Eye (tissue), 1 donor: ENCODE measurements at places on chromosomes 1 and 21.
A peak's percentile ranks its signal among the peaks of the same experiment; 100 is the strongest.

- peak; percentile 89 for DNase-seq
Observed at GRCh38 chr1:151047591-151047924, at the start of gene C1orf56. Gene C1orf56 (plus strand): TSS chr1:151047751. CDS start chr1:151047848, 97 bp downstream.

- DNase-seq: no peak
Observed at GRCh38 chr1:78543941-78544643, 53.3 kb downstream of the PTGFR start.

DNA sequence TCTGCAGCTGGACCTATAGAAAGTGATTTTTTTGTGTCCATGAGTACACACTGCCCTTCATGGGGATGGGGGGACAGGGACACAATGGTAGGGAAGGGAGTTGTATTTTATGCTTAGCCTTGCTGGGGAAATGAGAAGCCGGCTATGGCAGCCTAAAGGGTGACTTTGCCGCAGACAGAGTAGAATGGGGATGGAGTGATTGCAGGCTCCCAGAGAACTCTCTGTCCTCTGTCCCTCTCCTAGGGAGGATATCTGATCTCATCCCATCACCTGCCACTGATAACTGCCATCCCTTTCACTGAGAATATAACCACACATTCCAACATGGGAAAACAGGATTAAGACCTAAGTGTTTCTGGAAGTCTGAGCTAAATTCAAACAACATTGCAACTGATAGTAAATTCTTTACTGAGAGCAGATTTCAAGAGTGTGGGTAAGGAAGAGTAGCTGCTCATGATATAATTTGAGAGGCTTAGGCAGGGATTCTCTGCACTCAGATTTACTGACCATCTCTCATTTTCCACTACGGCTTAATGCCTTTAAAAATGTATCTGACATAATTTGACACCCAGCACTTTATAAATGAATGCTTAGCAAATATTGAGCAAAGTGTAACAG, 13.9 kb downstream of the SH2D1B start:
- DNase-seq: no peak

DNA sequence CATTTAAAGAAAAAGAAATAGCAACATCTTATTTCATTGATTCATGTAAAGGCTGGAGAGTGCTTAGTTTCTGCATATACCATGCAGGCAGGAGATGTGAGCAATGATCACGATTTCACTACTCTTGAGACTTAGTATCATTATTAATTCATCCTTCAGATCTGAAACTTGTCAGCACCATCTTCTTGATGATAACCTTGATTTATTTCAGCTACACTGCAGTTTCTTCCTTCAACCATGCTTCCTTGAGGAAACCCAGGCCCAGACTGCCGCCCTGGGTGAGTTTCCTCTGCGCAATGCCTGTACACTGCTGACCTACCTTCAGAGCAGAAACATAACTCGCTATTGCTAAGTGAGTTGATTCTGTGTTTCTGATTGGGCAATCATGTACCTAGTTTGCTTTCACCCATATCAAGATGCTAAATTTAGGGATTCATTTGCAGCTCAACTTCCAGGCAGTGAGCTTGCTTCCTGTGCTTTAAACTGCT, 13.5 kb upstream of the BCL10 start:
- no peak for DNase-seq

DNA sequence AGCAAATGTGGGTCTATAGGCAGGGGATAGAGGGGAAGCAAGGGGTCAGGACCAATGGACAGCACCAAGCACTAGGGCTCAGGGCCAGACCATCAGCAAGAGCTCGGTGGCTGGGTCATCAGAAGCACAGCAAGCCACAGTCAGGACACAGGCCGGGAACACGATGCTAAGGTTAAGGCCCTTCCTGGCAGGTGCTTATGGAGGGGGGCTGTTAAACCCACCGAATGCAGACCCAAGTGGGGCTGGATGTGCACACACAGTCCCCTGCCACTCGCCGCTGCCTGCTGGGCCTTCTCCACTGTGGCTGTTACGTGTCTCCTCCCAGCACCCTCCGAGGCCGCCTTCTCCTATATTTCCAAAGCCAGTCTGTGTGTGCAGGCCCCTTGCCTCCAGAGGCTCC, 220.1 kb downstream of the TOMM20 start:
- no peak for DNase-seq

- no peak for DNase-seq
Observed at GRCh38 chr1:203408486-203409481, 57.9 kb upstream of the FMOD start.

- no peak for DNase-seq
Observed at GRCh38 chr1:206769304-206769731, 1.3 kb upstream of the IL19 start.

DNA sequence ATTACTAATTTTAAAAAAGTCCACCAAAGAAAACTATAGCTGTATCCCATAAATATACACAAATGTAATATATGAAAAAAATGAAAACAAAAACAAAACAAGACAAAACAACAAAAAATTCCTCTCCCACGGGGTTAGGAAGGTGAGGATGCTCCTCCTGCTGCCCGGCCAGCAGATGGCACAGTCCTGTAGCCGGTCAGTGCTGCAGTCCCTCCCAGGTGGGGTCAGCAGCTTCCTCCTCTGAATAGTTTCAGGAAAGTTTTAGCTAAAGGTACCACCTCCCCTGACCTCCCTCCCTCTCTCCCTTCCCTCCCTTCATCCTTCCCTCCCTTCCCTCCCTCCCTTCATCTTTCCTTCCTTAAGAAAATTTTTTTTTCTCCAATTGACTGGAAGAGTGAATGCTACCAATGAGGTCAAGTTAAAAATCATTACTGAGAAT, 67.8 kb upstream of the BCL10 start:
- no peak for DNase-seq

DNA sequence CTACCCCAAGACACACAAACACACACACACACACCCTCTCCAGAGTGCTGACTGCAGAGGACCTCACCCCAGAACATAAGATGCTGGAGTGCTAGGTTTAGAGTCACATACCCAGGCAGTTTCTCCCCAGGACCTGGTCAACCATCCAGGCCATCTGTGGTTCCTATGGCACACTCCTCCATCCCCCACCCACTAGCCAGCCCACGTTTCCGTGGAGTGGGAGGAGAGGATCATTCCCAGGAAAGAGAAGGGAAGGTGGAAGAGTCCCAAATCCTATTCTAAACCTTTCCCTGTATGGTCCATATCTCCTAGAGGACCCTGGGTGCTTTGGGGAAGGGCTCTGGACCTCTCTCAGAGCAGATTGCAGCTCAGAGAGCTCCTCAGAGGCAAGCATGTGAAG, 1.1 kb downstream of the KCNJ9 start:
- DNase-seq: no peak

GRCh38 chr21:28865488-28866186, 127.0 kb downstream of the LTN1 start:
- DNase-seq: no peak

GRCh38 chr1:26281091-26281958, 1.4 kb downstream of the SH3BGRL3 start:
- DNase-seq: no peak

DNA sequence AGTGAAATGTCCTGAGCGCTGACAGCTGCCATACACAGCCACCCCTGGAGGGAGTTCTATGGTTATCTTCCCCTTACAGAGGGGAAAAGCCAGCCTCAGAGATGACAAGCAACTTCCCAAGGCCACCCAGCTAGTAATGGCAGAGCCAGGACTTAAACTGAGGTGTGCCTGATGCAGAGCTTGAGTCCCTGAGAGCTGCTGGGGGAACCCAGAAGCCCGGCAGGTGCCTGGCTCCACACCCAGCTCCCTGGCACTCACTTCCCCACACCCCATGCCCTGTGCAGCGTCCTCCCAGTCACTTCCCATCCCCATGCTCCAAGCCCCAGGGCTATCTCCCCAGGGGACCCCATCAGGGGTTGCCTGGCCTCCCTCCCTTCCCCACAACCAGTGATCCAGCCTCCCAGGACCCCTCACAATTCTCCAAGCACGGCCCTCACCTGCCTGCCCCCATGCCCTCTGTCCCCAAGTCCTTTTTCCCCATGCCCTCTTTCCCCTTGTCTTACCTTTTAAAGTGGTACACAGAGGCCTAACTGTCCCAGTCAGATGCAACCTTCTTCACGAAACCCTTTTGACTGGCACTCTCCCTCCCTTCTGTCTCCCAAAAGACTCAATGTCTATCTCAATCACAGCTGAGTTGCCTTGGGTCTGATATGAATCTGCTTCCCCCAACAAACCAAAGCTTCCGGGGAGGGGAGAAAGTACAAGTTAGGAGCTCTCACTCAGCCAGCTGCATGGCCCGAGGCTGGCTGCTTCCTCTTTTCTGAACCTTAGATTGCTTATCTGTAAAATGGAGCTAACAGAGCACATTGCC, 39.8 kb upstream of the LRP8 start:
- no peak for DNase-seq

DNA sequence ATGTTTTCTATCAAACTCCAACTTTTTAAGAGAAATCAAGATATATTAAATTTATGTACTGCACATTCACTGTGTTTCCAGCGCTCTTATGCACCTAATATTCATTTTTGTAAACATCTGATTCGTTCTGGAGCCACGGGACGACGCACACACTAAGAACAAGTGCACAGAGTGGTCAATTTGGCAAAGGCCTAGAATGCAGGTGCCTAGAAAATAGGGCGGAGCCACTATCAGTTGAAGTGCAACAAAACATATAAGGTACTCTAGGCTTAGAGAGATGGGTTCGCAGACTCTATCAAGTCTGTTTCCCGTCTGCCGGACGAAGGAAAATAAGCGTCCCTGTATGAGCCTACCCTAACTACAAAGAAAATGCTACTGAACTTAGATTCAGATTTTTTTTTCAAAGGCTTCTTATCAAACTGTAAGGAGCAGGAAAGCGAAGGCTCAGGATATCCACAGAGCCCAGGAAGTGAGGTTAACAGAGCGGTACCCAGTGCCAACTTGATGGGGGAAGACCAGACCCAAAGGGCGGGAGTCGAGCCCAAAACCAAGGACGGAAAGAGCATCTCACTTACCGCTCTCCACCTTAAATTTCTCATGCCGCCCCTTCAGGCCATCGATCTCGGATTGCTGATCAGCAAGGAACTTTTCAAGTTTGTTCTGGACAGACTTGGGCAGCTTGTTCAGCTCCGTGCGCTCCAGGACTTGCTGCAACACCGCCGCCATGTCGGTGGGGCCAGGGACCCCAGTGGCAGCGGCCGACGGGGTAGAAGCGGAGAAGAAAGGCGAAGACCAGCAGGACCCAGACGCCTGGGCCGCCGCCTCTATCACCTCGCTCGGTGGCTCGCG, 526 bp downstream of the TPR start:
- DNase-seq: no peak

DNA sequence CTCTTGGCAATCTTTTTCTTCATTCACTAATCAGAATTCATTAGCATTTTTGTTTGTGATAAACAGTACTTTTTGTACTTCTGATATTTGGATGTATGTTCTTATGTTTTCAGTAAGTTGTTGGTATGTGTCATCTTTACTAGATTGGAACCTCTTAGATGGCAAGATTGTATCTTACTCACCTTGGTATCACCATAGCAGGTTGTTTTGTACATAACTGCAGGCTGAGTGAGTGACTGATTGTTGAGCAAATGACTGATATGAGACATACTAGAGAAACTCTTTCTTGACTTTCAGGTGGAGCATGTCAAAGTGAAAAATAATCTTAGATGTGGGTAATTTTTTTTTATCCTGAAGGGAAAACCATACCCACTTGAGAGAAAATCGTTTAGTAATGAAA, 173.7 kb downstream of the CLEC20A start:
- DNase-seq: no peak

DNA sequence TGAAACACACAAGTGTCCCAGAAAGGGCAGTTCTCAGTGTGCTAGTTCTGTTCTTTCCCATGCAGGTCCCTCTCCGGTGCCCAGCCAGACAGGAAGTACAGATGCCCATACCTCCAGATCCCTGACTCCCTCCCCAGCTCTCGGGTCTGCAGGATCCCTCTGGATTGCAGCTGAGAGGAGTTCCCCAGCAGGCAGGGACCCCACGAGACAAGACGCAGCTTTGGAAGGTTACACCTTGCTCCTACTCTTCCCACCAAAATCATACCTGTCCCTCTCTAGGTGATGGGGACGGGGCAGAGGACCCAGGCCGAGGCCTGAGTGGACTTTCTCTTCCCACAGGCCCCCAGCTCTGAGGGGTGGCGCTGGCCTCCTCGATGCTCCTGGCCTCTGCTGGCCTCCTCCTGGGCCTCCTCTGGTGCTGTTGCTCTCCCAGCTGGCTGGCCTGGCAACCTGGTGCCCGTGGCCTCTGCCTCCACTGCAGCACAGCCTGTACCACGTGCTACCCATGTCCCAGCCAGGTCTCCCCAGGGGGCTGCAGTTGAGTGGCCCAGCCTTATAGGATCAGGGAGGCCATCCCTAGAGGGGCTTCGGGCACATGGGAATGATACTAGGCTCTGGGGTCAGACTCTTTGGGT, 9.4 kb downstream of the LDLRAD2 start:
- no peak for DNase-seq

DNA sequence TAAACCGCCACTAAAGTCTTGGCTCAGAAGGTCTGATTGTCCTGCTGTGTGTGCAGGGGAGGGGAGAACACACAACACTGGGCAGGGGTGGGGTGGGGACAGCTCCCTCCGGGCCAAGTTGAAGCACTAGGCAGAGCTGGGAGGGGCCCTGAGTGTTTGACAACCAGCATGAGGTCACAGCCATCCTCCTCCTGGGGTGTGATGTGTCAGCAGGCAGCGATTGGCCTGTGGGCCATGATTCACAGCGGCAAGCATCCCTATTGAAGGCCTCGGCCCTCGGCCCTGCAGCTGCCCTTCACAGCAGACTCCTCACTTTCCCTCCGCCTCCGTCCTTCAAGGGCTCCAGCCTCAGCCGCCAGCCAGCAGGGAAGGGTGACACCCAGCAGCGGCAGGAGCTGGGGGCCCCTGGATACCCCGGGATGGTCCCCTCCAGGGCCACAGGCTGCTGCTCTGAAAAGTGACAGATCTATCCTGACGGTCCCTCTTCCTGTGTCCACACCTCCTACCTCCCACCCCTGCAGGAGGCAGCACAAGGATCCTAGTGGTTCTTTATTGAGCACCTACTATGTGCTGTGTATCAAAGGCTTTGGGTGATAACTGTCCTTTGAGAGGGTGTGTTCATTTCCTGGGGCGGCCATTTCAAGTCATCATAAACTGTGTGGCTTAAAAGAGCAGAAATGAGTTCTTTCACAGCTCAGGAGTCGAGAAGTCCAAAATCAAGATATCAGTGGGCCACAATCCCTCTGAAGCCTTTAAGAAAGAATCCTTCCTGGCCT, 66.0 kb upstream of the SLC25A33 start:
- DNase-seq: peak; percentile 59

DNA sequence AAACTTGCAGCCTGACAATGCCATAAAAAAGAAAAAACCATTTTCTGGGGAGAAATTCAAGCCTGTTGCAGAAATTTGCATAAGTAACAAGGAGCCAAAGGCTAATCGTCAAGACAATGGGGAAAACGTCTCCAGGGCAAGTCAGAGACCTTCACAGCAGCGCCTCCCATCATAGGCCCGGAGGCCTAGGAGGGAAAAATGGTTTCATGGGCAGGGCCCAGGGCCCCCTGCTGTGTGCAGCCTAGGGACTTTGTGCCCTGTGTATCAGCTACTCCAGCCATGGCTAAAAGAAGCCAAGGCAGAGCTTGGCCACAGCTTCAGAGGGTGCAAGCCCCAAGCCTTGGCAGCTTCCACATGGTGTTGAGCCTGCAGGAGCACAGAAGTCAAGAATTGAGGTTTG, 369.5 kb downstream of the NTNG1 start:
- DNase-seq: no peak
